ENCODE measurements at places on chromosomes 2 and 18.

- no peak for DNase-seq
These were observed 69.8 kb upstream of the MAL start for GRCh38 chr2:94955702-94956101.

DNA sequence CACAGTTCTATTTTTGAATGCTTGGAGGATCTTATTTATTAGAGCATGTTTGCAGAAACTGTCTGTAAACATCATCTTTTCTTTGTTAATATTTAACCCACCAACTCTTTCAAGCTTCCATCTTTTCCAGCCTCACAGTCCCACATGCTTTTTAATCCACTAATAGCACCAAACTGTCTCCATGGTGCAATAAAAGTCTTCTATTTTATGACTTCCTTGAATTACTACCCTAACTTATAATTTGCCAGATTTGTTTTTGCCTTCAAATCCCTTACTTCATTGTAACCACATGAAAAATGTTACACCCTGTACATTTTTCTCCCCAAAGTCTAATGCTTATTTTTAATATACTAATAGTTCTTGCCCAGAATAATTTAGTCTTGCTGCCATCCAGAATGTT, 792.6 kb downstream of the PLCL1 start:
- DNase-seq = no peak

GRCh38 chr18:41936471-41937134, 18.4 kb upstream of the PIK3C3 start:
- DNase-seq = peak; percentile 43

DNA sequence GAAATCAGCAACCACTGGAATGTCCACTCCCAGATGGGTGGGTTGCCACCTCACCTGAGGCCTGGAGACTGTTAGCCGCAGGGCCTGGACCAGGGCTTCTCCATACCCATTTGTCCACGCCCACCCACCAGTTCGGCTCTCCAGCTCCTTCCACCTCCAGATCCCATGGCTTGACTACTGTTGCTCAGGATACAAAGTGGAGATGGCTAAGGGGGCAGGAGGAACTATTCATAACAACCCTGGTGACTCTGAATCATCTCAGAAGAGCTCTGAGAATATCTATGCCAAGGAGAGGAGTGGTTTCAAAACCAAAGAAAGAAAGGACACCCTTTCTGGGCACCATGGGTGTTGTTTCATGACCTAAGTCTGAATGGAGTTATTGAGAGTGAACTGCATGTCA, 145.8 kb downstream of the LAMA3 start:
- DNase-seq = peak; percentile 91

GRCh38 chr18:33937270-33937816, 287.4 kb downstream of the NOL4 start:
- DNase-seq = no peak

DNA sequence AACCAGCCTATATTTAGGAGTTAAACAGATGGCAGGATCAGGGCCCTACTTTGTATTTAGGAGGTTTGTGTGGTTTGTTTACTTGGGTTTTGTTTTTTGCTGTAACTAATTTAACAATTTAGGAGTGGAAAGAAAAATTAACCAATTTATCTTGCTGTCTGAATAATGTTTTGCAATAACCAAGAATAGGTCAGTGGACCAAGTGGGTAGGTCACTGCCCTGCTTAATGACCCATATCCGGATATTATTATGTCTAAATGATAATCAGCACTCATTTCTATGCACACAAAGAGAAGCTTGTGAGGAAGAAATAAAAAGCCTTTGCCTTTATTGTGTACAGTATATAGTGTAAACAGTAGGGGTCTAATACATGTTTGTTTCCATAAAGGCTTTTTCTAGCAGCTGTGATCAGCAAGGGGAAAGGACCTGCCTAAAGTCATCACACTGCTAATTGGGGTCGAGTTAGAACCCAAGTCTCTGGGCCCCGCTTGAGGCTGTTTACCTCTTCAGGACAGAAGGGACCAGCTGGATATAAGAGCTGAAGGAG, 76.6 kb downstream of the TGOLN2 start:
- DNase-seq = no peak
